Lower leg skin (tissue), 4 donors: ENCODE measurements at places on chromosomes 16 and 17.

GRCh38 chr16:24204150-24204665 is 51.9 kb upstream of the CACNG3 start:
- no peak for DNase-seq

DNA sequence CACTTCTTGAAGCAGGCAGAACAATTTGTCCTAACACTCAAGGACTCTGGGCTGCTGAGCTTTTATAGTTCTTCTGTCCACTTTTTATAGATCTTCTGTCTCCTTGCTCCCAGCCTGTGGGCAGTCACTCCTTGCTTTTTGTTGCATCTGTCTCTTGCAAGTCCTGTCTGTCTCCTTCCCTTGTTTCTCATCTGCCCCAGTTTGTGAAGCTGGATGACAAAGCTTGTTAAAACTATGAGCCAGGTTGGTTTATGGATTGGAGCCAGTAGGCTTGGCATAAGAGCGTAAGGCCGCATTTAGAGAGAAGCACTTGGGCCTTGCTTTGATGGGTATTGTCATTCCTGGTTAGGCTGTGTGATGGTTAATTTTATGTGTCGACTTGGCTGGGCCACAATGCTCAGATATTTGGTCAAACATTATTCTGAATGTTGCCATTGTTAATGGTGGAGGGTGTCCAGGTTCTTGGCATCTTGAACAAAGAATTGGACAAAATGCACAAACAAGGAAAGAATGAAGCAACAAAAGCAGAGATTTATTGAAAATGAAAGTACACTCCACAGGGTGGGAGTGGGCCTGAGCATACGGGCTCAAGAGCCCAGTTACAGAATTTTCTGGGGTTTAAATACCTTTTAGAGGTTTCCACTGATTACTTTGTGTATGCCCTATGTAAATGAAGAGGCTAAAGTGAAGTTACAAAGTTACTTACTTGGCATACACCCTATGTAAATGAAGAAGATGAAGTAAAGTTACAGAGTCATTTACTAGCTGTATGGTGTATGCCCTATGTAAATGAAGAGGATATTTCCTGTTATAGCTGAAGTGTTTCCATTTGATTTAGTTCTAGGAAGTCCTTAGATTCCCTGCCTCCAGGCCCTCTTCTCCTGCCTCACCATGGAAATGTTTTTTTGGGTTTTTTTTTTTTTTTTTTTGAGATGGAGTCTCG is 8.0 kb upstream of the CPPED1 start:
- DNase-seq, result no peak

- DNase-seq, result no peak
Measured at GRCh38 chr17:43457362-43457692, 26.4 kb upstream of the DHX8 start.

- DNase-seq, result no peak
Measured at GRCh38 chr17:81517339-81518112, 4.9 kb upstream of the ACTG1 start.

DNA sequence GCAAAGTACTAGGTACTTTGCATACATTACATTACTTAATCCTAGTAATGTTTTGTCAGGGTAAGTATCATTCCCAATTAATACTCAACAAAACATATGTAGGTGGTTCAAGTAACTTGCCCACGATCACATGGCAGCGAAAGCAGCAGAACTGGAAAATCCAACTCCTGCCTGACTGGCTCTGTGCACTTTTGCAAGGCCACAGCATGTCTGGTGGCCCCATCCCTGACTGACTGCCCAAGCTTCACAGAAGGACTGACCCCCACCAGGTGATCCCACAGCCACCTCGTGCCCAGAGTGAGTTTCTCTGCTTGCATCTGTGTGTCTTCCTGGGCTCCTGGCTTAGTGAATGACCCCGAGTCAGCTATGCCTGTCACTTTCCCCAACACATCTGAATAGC is 11.4 kb downstream of the CNP start:
- peak; percentile 50 for DNase-seq

DNA sequence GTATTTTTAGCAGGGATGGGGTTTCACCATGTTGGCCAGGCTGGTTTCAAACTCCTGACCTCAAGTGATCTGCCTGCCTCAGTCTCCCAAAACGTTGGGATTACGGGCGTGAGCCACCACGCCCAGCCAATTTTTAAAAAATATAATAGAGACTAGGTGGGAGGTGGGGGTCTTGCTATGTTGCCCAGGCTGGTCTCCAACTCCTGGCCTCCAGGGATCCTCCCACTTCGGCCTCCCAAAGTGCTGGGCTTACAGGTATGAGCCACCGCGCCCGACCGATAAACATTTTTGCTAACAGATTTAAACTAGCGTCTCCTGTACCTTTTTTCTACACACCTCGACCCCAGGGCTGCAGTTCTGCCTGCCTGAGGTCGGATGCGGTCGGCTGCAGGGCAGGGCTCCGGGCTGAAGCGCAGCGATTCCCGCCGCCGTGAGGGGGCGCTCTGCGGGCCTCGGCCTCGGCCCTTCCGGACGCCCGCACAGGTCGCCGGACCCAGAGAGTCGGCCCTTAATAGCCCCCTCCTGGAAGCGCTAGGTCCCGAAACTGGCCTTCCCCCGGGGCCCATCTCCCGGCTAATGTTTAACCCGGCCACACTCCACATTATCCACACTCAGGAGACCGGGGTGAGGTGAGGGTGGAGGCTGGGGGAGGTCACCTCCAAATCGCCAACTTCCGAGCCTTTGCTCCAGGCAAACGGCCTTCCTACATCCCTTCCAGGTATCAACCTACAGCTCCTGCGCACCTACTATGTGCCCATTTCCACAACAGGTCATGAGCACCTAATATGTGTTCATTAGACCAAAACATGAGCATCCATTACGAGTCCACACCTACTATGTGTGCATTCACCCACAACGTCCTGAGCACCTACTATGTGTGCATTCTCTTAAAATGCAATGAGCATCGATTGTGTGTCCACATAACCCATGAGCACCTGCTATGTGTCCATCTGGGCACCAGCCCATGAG is 2.0 kb upstream of the GLIS2 start:
- DNase-seq, result no peak

DNA sequence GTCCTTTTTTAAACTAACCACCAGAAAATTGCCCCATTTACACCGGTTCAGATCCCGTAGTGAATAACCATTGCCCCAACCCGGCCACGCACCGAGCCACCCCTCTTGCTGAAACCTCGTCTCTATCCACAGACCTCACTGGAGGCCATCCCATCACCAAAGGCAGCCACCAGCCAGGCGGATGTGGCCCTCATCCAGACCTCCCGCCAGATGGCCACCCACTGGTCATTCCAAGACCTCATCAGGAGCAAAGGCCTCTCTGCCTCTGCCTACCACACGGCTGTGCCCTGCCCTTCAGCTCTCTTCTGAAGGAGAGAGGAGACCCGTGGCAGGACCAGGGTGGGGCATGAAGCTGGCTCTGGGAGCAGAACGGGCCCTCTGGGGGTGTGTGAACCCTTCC is 38.2 kb upstream of the CDH5 start:
- no peak for DNase-seq

GRCh38 chr16:64061621-64062020 is 1060.2 kb downstream of the CDH11 start:
- no peak for DNase-seq

DNA sequence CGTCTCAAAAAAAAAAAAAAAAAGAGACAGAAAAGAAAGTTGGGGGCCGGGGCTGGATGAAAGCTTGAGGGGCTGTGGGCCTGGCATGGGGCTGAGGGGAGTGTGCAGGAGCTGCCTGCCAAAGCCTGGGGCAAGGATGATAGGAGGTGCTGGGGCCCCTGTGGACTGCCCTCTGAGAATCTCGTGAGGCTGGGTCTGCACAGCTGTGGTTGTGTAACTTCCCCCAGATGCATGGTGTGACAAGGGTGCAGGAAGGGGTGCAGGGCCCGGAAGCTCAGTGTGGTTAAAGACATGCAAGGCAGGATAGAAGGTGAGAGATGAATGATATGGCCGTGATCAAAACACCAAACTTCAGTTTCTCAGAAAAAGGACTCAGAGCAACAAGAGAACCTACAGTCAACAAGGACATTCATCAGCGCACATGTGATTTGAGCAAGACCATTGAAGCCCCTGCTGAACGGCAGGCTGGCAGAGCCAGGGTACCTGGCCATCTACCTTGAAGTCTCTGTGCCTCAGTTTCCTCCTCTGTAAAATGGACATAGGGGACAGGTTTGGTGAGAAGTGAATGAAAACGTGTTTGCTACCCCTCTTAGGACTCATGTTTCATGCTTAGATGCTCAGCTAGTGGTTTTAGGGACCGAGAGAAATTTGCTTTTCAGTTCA is 9.6 kb downstream of the IL32 start:
- no peak for DNase-seq

GRCh38 chr17:70365091-70365583 is 195.8 kb downstream of the KCNJ2 start:
- DNase-seq, result no peak

- DNase-seq, result no peak
Measured at GRCh38 chr16:90048347-90048722, 28.8 kb downstream of the PRDM7 start.

DNA sequence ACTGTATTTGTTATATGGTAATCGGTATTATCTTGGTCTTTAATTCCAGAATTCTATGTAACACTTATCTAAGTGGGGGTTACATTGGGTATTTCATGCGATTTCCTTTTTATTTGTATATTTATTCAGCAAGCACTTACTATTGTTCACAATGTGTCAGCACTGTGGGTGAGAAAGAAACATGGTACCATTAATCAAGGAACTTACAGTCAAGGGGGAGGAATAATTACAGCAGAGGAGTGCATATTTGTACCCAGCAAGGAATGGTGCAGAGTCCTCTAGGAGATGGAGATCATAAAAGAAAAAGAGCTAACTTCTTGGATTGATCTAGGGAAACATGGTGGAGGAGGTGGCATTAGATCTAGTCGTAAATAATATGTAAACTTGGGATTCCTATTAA is 117.0 kb upstream of the KCNJ16 start:
- DNase-seq, result no peak
